T-helper 22 cell (primary cell): ENCODE measurements at places on chromosomes 2 and 18.

GRCh38 chr2:72539071-72539552 is 286.7 kb downstream of the EXOC6B start:
- no peak for DNase-seq

DNA sequence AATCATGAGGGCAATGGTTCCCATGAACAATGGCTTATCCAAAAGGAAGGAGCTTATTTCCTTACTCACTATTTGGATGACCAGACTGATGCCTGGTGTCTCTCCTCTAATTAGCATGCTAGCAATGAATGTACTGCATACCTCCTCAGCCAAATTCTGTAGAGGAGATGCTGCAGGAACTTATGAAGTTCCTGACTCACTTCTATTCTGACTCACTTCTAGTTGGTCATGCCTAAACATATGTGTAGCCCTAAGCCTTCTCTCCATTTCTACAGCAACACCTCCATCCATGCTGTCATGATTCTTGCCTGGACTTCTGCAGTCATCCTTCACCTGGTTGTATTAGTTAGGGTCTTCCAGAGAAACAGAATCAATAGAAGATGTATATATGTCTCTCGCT is 59.9 kb upstream of the MRPS9 start:
- no peak for DNase-seq

DNA sequence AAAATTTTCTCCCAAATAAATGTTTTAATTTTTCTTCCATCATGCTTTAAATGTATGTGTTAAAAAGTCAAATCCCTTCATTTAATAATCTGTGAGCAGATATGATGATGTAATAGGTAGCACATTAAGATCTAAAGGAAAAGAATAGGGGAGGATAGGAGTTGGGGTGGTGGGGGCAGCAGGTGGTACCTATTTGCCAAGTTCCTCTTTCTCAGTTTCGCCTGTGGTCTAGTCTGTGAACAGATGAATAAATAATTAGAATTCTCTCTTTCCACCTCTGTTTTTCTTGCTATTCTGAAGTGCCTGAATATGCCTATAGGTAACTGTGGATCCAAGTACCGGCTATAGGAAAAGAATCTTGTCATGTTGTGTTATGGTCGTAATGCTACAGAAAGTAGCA is 152.5 kb downstream of the NRXN1 start:
- no peak for DNase-seq

- no peak for DNase-seq
Observed at GRCh38 chr2:218129458-218130135, 3.8 kb downstream of the CXCR2 start.

GRCh38 chr2:151367571-151367970 is 10.2 kb downstream of the TNFAIP6 start:
- no peak for DNase-seq

GRCh38 chr18:40096675-40097074 is 1858.4 kb upstream of the PIK3C3 start:
- DNase-seq = no peak

DNA sequence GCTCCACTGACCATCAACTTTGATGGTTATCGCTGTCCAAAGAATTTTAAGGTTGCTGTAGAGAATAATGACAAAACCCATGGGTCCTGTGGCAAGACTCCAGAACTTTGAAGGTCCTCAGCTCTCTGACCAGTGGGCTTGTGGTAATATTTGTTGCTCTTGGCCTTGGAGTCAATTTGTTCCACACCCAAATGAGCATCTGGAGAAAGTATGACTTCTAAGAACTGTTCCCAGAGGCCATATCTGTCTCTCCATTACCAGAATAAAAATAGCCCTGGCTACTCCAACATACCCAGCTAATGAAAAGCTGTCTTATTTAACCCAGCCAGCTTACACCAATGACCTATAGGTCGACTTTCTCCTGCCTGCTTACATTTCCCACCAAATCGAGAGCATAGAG is 466.4 kb downstream of the MEIS1 start:
- no peak for DNase-seq

DNA sequence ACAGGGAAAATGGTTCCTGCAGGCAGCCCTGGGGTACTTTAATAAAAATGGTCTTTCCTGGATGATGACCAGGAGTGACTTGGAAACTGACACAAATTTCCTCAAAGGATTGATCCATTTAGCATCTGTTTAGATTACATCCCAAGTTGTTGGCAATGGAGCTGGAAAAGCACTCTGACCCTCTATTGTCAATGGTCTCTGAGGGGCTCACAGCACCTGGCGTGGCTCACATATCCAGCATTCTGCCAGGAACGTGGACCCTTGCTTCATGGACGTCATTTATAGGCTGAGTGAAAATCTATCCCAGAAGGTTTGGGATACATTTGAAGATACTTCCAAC is 43.8 kb downstream of the SERTAD2 start:
- no peak for DNase-seq

DNA sequence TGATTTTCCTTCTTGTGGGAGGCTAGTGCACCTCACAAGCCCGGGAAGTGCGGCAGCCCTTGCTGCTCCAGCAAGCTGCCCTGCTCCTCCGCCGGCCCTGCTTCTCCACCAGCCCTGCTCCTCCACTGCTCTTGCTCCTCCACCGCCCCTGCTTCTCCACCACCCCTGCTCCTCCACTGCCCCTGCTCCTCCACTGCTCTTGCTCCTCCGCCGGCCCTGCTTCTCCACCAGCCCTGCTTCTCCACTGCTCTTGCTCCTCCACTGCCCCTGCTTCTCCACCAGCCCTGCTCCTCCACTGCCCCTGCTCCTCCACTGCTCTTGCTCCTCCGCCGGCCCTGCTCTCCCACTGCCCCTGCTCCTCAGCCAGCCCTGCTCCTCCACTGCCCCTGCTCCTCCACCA is 95.6 kb downstream of the NDUFA10 start:
- DNase-seq = no peak

GRCh38 chr18:56869189-56869777 is 218.1 kb downstream of the WDR7 start:
- DNase-seq = no peak

GRCh38 chr2:73893764-73894474 is 1.1 kb downstream of the ACTG2 start:
- DNase-seq = no peak

- peak; percentile 9 for DNase-seq
Observed at GRCh38 chr2:202870431-202871299, 901 bp downstream of the ICA1L start.
